NCI-H2081 treated with DMSO at 0.1 percent for 48 hours (cell line): ENCODE measurements at places on chromosomes 3 and 15.

GRCh38 chr3:123552768-123553167 lies 32.1 kb downstream of the HACD2 start:
- no peak for DNase-seq

- peak; percentile 54 for DNase-seq
These were observed 749.8 kb downstream of the NAALADL2 start for GRCh38 chr3:175608911-175609310.

DNA sequence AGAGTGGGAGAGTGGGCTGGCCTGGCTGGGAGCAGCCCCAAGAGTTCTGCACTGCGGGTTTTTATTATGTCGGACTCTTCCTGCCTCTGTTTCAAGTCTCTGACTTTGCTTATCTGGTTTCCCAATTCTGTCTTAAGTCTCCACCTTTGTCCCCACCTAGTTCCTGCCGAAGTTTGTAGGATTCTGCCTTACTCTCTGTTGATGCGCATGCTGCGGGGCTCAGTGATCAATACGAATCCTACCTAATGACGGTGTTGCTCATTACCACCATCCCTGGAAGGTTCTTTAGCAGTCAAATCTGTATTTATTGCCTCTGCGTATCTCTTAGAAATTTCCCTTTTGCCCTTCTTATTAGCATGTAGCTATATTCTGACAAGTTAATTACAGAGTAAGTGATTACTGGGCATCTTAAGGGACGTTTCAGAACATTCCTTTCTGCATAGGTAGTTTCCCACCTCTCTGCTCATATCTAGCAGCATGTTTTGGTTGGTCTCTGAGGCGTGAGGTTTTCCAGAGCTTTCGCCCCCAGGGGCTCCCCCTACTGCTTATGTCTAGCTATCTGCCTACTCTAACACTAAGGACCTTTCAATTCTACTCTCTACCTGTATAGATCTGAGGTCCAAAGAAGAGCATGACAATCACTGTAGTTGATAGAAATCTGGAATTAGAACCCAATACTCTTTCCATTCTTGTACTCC lies 236.0 kb upstream of the EIF1B start:
- no peak for DNase-seq

DNA sequence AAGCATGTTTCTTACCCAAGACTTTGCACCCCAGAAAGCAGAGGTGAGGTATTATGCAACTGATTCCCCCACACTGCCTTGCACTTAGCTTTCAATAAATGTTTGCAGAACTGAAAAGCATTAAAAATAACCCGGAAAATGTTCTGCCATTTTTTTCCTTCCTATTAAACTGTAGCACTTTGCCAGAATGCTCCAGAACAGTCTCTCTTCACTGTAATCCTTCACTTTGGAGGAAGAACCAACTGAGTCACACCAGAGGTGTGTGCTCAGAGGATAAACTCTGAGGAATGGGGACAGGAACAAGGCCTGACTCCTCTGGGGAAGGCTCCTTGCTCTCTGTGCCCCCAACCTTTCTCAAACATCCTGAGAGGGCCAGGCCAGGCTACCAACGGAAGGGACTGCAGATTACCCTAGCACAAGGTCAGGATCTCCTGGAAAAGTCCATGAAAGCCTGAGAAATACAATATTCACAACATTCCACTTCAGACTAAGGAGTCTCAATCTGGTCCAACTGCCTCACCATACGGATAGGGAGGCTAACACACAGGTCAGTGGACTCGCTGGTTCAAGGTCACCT lies 19.0 kb downstream of the ANP32A start:
- no peak for DNase-seq
